ENCODE measurements at places on chromosomes 5 and 9.

GRCh38 chr9:79661886-79662536 is 90.2 kb downstream of the TLE4 start:
- no peak for DNase-seq

- no peak for DNase-seq
Observed at GRCh38 chr5:175893466-175893865, 22.1 kb downstream of the CPLX2 start.

- DNase-seq, result no peak
Observed at GRCh38 chr5:167525004-167525403, 766.4 kb upstream of the WWC1 start.

DNA sequence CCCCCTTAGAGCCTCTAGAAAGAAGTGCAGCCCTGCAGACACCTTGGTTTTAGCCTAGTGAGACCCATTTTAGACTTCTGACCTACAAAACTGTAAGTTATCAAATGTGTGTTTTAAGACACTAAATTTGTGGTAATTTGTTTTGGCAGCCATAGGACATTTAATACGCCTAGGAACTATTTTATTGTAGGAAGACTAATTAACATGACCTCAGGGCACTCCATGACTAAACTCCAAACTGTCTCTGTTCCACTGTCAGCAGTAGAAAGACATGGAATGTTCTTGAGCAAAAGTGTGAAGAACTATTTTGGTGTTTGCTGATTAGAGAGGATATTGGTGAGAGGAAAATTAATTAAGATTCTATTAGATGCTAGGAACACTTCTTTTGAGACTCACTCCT is 4.1 kb upstream of the APC start:
- no peak for DNase-seq

- no peak for DNase-seq
Observed at GRCh38 chr9:92257327-92257726, 36.2 kb downstream of the IARS1 start.

- DNase-seq, result peak; percentile 53
Observed at GRCh38 chr9:137619240-137620047, 639 bp downstream of the EHMT1 start.

GRCh38 chr9:82970359-82970758 is 92.6 kb downstream of the RASEF start:
- DNase-seq, result no peak

DNA sequence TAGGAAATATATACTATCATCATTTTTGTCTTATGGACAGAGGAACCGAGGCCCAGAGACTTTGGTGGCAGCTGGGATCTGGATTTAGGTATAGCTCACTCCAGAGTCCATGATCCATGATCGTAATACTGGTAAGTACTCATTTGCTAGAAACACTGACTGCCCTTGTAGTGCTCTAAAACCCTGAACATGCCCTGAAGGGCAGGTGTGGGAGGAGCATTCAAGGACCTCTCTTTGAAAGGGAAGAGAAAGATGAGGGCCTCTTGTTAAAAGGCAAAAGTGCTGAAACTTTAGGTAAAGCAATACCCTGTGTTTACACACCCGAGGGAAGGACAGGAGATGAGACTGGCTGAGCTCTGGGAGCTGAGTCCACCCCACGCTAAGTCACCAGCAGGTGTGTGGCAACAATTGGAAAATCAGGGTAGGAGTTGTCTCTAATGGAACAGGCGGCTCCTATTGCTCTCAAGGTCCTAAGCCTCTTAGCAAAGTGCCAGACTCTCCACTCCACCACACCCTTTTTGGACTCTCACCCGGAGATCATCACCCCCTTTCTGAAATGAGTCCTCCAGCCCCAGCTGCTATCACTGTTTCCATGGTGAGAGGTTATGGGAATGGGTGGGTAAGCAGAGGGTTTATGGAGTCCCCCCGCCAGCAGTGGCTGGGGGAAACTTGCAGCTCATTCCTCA is 34.8 kb downstream of the TRPC7 start:
- DNase-seq, result no peak

- DNase-seq, result no peak
Observed at GRCh38 chr9:19336166-19336565, 43.9 kb downstream of the RPS6 start.

GRCh38 chr9:77375956-77376532 is 198.7 kb downstream of the VPS13A start:
- DNase-seq, result no peak

- DNase-seq, result no peak
Observed at GRCh38 chr5:105878402-105878801, 1792.3 kb downstream of the EFNA5 start.

DNA sequence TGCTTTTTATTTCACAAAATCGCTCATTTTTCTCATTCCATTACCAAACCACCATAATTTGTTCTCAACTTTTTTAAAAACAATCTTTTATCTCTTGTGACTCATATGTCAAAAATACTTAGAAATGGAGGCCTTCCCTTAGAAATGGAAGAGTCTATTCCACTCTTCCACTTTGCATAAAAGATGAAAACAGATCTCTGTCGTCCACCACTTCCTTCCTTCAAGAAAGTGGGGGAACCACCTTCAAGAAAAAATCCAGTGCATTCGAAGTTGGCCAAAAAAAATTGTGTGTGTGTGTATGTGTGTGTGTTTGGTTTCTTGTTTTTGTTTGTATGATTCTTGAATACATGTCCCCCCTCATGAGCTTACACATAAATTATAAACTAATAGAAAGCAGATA is 628.8 kb upstream of the DMAC1 start:
- DNase-seq, result no peak

- DNase-seq, result peak; percentile 76
Observed at GRCh38 chr5:53151713-53152458, 42.3 kb upstream of the MOCS2 start.

DNA sequence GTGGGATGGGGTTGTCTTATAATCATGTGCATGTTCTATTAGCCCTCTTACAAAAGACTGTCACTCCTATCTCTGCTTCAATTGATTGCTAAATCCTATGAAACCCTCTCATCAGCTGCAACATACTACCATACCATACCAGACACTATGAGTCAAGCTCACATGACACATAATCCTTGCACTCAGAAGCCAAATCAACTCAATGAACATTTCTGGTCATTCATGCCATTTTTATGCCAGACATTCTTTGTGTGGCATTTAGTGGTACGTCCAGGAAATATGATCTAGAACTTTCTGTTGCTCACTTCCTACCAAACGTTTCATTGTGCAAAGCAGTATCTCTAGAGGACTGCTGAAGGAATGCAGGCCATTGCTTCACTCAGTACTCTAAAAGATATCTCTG is 159.2 kb upstream of the GNA14 start:
- DNase-seq, result peak; percentile 91

GRCh38 chr9:135359764-135360163 is 119.8 kb upstream of the PPP1R26 start:
- DNase-seq, result no peak

DNA sequence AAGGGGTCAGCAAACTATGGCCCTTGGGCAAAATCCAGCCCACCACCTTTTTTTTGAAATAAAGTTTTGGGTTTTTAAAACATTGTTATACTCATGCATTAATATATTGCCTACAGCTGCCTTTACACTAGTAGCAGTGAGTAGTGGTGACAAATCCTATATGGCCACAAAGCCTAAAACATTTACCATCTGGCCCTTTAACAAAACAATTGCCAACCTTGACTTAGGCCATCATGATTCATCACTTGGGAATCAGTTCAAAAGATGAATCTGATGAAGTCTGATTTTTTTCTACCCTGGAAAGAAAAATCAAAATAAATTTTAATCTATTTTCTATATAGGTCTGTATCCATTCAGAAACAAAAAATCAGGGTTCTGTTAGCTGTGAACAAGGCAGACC is 484.9 kb downstream of the BNC2 start:
- peak; percentile 91 for DNase-seq

- DNase-seq, result no peak
Observed at GRCh38 chr9:7533376-7534090, 266.0 kb downstream of the DMAC1 start.

DNA sequence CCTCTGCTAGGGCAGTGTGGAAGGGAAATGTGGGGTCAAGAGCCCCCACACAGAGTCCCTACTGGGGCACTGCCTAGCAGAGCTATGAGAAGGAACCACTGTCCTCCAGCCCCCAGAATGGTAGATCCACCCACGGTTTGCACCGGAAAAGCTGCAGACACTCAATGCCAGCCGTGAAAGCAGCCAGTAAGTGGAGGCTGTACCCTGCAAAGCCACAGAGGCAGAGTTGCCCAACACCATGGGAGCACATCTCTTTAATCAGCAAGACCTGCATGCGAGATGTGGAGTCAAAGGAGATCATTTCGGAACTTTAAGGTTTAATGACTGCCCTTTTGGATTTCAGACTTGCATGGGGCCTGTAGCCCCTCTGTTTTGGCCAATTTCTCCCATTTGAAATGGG is 52.2 kb downstream of the GKAP1 start:
- DNase-seq, result no peak

DNA sequence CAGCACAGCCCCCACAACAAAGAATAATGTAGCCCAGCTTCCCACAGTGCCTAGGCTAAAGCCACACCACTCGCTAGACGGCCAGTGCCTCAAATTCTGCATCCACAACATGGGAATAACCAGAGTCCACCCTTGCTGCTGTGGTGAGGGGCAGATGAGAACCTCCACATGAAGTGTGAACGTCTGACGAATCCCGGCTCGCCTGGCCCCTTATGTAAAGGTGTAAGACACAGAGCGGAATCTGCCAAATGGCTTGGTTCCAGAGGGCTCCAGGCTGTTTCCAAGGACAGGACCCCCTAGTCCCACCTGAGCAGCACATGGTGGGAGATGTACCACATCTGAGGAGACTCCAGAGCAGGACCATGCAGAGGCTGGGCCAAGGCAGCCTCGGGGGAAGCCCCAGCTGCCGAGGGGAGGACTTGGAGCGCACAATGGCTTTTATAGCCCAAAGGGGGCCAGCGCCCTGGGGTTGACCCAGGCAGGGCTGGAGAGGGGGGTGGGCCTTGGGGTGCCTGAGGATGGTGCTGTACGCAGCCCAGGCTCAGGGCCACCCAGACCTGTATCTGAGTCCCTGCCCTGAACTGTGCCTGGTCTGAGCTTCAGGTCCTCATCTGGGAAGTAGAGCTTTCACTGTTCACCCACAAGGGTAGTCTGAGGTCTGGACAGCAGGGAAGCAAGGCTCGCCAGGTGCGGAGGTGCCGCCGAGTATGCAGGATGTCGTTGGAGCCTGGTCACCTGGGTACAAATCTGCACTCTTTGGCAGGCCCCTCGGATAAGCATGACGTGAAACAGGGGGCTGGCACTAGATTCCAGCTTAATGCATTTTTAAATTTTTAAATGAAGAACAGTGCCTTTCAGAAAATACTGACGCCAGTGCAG is 24.9 kb upstream of the SLC25A51 start:
- no peak for DNase-seq

DNA sequence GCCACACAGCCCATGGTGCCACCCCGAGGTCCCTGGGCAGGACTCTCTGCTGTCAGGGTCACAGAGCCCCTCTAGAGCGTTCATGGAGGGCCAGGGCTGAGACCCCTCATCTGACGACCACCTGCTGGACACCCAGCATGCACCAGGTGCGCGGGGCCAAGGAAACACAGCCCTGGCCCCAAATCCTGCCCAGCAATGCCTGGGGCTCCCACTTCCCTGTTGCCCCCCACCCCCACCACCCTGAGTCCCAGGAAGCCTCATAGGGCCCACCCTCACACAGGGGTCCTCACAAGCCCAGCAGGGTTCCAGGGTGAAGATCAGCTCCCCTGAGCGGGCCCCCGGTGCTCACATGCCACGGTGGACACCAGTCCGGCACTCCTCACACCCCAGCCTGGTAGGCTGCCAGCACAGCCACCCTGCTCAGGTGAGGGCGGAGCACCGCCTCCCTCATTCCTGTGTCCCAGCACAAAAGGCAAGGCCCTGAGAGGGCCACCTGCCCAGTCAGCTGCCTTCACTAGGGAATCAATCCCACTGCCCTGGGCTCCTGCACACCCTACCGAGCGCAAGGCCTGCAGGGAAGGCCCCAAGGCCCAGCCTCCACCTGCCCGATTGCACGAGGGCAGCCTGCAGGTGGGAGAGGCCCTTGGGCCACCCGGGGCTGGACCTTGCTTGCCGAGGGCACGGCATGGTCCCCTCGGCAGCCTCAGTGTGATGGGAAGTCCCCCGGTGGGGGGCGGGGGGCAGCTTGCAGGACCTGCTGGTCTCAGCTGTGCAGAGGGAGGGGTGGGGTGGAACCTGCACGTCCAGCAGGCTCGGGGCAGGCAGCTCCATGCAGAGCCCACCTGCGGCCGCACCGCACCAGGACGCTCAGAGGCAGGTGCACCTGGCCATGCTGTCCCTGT is 56.4 kb upstream of the UBAC1 start:
- DNase-seq, result no peak

DNA sequence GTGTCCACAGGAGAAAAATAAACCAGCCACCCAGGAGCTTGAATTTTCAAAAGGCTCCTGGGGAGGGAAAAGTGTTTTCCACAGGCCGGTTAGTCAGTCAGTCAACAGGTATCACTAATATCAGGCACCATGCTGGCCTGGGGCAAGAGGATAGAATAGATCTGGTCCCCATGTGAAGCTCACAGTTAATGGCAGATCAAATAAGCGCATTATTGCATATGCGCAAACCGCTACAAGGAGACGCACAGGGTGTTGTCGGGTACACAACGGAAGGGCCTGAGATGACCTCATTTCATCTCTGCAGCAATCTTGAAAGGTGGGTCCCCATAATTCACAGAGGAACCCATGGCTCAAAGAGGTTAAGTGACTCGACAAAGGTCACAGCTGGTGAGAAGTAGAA is 260.7 kb downstream of the CRB2 start:
- no peak for DNase-seq

GRCh38 chr5:2204366-2205184 is 321.9 kb upstream of the IRX4 start:
- no peak for DNase-seq

GRCh38 chr5:118236108-118236849 is 752.1 kb downstream of the DTWD2 start:
- no peak for DNase-seq

DNA sequence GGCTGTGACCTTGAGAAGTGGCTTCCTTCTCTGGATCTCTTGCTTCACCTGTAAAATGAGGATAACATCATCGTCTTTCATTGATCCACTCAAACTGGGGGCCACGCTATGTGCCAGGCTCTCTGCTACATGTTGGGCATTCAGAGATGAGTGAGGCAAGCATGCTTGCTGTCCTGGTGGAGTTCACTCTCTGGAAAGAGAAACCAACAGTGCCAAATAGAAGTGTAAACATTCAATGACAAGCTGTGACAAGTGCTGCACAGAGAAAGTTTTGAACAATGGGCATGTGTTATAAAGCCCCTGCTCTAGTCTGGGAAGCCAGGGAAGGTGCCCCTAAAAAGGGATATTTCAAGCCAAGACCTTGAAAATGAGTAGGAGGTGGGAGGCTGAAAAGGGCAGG is 50.9 kb upstream of the AFAP1L1 start:
- no peak for DNase-seq

DNA sequence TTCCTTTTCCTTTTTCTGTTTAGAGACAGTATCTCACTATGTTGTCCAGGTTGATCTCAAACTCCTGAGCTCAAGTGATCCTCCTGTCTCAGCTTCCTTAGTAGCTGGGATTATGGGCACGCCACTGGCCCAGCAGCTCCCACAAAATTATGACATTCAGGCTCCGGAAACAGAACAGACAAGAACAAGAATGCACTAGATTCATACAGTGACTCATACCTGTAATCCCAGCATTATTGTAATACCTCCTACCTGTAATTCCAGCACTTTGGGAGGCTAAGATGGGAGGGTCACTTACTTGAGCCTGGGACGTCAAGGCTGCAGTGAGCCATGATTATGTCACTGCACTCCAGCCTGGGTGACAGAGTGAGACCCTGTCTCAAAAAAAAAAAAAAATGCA is 26.7 kb upstream of the B4GALT1 start:
- peak; percentile 22 for DNase-seq
